ENCODE measurements at places on chromosomes 7 and 10.
A peak's percentile ranks its signal among the peaks of the same experiment; 100 is the strongest.

DNA sequence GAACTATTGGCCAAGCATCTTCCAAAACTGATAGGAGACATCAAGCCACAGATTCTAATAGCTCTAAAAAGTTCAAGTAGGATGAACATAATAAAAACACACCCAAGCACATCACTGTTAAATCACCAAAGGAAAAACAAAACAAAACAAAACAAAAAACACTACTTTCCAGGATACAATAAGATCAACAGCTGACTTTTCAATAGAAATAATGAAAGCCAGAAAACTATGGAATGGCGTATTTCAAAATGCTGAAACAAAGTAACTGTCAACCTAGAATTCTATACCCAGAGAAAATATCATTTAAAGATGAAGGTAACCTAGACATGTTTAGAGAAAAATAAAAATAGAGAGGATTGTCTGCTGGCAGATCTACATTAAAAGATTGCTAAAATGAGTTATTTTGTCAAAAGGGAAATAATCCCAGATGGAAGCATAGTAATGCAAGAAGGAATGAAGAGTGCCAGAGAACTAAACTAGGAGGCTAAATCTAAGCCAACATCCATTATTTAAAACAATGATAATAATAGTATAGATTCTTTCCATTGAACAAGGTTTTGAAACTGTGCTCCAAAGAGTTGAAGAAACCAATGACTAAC lies 13.9 kb downstream of the TUBAL3 start:
- no peak for DNase-seq

DNA sequence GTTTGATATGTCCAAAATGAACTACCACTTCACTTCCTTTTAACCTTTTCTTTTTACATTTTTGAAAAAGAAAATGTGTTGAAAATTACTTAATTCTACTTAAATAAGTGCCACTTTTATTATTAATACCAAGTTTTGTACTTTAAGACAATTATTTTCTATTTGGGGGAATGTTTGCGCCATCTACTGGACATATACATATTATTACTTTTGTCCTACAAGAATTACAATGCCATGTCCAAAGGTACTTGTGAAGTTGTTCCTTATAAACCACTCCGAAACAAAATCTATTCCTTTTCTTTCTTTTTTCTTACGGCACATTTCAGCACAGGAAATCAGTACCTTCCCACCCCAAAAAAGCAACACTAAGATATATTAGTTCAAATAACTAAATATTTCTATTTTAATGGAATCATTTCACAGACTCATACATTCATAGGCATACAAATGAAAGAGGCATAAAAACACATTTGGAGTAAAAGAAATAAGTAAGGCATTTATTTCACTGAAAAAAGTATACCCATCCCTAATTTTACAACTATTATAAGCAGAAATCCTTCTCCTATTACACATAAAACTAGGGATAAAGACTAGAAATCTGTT lies 169.9 kb downstream of the RNF133 start:
- DNase-seq, result peak; percentile 16

- DNase-seq, result no peak
Measured at GRCh38 chr10:2728087-2728486, 339.3 kb upstream of the PFKP start.

- no peak for DNase-seq
Measured at GRCh38 chr10:93406364-93407145, 75.6 kb downstream of the MYOF start.

GRCh38 chr10:123995082-123995460 lies 98.3 kb downstream of the CHST15 start:
- no peak for DNase-seq

GRCh38 chr7:1945558-1945957 lies 275.5 kb downstream of the ELFN1 start:
- no peak for DNase-seq

- DNase-seq, result peak; percentile 50
Measured at GRCh38 chr10:98446661-98447221, at the start of gene HPS1. Gene HPS1 (minus strand): TSS chr10:98446935. CDS start chr10:98443240, 3,695 bp downstream.

- no peak for DNase-seq
Measured at GRCh38 chr10:104316321-104317099, 21.8 kb downstream of the ITPRIP start.

GRCh38 chr10:131082991-131083481 lies 228.5 kb downstream of the TCERG1L start:
- DNase-seq, result no peak

Data from NCI-H1048 (cell line).